ENCODE measurements at places on chromosomes 12 and 14.

DNA sequence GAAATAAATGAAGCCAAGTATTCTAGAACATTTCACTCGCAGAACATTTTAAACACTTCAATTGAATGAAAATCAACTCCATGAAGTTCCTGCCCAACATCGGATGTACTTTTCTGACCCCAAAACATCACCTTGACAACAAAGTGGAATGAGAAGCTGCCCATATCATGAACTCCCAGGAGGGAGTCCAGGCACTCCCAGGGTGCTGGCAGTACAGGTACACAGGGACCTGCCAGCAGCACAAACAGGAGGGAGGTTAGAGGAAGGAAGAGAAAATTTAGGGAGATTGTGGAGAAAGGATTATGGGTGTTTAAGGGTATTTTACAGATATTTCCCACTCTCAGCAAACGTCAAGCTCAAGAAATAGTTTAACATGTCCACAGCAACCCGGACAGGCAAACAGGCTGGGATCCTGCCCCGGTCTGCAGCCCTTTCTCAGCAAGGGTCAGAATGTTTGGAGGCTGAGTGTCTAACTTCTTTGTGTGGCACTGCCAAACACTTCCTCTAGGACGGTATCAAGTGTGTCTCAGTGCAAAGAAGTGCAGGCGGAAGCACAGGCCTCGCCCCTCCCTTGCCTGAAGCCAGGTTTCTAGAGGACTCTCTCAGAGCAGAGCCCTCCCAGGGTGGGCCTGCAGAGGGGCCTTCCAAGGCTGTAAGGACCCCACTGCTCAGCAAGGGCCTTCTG is 72.2 kb downstream of the SETD3 start:
- no peak for DNase-seq

- DNase-seq, result no peak
Measured at GRCh38 chr14:29645117-29645516, 282.5 kb downstream of the PRKD1 start.

- DNase-seq, result no peak
Measured at GRCh38 chr12:108859923-108860291, 2.5 kb upstream of the SSH1 start.

GRCh38 chr14:65070471-65070976 is 31.8 kb downstream of the MAX start:
- DNase-seq, result no peak

GRCh38 chr12:24561882-24562770 is 386.8 kb downstream of the BCAT1 start:
- DNase-seq, result no peak

DNA sequence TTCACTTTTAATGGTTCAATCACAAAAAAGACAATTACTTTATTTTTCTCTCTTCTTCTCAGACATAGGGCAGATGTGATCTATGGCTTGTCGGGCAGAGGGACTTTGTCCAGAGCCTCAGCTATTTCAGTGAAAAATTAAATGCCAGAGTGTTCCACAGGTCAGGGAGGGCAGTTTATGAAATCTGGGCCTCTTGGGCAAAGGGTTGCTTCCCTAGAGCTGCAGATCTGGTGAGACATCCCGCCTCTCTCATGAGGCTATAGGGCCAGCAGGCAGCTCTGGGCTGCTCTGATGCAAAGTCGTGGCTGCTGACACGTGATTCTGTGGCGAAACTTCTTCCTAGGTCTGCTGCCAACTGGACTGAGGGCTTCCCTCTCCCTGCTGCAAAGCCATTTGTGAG is 6.0 kb downstream of the CLMN start:
- no peak for DNase-seq

DNA sequence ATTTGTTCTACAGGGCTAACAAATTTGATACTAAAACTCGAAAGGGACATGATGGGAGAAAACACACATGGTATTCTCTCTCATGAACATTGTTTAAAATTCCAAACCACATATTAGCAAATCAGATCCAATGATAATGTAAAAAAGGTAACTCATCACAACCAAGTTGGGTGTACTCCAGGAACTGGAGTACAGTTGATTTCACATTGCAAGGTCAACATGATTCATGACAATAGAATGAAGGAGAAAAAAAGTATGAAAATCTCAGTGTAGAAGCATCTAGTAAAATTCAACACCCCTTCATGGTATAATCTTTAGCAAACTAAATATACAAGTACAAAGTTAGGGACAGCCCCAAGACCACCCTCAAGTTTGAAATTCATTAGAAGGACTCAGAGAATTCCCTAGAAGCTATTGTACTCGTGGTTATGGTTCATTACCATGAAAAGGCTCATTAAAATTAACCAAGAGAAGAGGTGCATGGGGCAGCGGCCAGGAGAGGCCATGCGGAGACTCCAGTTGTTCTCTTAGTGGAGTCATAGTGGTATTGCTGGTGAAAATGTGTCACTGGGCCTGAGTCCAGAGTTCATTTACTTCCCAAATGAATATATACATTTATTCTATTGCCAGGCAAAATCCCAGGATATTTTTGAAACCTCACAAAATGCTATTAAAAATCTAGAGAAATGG is 3.1 kb upstream of the CDCA4 start:
- peak; percentile 57 for DNase-seq

GRCh38 chr14:69868363-69868963 is 10.8 kb upstream of the SMOC1 start:
- no peak for DNase-seq

- no peak for DNase-seq
Measured at GRCh38 chr12:130117233-130117632, 45.0 kb upstream of the FZD10 start.

DNA sequence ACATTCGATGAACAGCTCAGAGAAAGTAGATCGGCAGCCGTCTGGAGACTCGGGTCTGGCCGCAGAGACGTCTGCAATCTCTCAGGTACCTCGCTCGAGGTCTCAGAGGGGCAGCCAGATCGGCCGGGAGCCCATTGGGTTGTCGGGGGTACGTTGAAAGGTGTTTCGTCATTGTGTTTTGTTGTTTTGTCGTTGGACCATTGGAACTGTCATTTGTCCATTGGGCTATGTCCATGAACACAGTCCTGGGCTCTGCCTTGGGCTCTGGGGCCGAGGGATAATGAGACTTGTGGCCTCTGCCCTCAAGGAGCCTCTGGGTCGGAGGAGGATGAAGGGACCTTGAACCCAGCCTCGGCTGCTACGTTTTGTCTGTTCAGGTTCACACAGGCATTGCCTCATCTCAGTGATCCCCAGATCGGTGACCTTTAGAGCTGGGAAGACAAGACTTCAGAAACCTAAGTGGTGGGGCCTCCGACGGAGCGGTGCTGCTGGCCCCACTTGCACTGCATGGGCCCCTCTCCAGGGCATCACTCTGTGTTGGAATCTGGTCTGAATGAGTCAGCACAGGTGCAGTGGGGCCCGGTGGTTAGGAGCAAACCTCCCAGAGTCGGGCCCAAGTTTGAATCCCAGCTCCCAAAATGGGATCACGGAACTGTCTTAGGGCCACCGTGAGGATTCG is 23.6 kb upstream of the MLXIP start:
- no peak for DNase-seq

DNA sequence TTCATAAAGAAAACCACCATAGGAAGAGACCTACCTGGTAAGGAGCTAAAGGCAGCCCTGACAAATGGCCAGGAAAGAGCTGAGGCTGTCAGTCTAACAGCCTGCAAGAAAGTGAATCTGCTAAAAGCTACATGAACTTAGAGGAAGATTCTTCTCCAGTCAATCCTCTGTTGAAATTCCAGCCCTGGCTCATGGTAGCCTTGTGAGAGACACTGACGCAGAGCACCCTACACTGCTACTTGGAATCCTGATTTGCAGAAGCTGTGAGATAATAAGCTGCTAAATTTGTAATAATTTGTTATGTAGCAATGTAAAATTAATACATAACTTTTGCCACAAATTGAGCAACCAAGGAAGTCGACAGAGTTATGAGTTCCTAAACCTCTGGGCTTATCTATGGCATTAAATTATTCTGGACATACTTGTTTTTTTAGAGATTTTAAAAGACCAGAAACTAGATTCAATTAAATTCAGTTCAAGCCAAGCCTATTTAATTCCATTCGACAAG is 257.0 kb downstream of the ETNK1 start:
- no peak for DNase-seq

- DNase-seq, result peak; percentile 8
Measured at GRCh38 chr14:99479906-99480869, at the start of gene SETD3. Gene SETD3 (minus strand): TSS chr14:99480859. CDS start chr14:99465805, 15,054 bp downstream.

DNA sequence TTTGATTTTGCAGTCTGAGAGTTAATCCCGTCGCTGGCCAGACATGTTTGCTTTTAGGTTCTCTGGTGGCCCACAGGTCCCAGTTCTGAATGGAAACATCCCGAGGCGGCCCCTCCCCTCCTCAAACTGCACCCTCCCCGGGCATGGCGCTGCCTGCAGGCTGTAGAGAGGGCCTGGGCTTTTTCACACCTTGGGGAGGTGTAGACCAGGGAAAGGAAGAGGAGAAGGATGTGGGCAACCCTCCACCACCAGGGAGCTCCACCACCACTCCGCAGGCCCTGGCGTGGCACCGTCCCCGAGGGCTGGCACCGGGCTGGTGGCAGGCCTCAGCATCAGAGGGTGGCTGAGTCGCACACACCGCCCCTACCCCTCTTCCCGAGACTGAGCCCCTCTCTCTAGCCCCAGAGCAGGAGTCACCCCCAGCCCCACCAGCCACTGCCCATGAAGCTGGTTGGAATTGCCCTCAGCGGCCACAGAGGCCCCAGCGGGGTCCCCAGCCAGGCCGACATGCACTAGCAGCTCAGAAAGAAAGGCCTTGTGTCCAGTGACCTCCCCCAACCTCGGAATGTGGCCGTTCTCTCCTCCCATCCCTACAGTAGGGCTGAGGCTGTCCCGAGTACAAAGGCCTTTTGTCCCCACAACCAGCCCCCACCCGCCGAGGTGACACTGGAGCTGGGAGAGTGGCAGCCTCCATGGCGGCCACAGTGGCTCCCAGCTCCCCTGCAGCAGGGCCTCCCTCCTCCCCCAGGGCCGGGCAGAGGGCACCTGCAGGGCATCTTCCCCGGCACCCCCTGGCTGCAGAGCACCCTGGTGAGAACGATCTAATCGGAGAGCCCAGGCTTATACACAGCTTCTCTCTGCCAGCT is 23.5 kb upstream of the INF2 start:
- peak; percentile 53 for DNase-seq

DNA sequence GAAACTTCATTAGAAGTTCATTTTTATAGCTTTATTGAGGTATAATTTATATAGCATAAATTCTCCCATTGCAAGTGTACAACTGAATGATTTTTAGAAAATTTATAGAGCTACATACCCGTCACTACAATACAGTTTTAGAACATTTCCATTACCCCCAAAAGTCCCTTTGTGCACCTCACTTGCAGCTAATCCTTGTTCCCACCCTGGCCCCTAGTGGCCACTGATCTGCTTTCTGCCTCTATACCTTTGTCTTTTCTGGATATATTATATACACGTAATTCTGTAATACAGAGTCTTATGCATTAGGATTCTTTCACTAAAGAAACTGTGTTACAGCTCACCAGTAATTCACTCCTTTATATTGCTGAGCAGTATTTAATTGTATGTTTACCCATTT is 145.1 kb upstream of the DIO2 start:
- DNase-seq, result no peak

GRCh38 chr14:103699901-103700752 is 15.1 kb downstream of the XRCC3 start:
- DNase-seq, result no peak

GRCh38 chr14:72000907-72001306 is 68.7 kb downstream of the RGS6 start:
- DNase-seq, result no peak

DNA sequence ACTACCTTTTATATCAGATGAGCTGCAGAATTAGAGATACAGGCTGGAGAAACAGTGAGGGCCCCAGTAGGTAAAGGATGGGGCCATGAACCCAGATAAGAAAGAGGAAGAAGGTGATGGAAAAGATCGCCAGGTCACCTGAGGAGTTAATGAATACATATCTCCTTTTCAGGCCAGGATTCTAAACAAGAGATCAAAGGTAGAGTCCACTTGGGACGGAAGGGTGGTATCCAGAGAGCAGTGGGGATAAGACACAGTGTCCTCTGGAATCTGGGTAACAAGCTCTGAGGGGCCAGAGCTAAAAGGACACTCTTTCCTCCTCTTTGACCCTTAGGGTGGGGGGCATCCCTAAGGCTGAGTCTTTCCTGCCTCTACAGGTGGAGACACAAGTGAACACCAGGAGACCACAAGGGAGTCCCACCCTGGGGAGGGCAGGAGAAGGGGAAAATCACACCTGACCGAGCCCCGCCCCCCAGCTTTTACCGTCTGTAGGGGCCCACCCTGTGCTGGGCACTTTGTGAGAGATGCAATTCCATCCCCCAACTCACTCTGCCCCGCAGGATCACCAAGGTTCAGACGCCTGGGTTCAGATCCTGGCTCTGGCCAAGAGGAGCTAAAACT is 27.3 kb downstream of the SERPINA1 start:
- DNase-seq, result no peak

- peak; percentile 95 for DNase-seq
Measured at GRCh38 chr14:82855912-82856391, 1322.3 kb upstream of the SEL1L start.

DNA sequence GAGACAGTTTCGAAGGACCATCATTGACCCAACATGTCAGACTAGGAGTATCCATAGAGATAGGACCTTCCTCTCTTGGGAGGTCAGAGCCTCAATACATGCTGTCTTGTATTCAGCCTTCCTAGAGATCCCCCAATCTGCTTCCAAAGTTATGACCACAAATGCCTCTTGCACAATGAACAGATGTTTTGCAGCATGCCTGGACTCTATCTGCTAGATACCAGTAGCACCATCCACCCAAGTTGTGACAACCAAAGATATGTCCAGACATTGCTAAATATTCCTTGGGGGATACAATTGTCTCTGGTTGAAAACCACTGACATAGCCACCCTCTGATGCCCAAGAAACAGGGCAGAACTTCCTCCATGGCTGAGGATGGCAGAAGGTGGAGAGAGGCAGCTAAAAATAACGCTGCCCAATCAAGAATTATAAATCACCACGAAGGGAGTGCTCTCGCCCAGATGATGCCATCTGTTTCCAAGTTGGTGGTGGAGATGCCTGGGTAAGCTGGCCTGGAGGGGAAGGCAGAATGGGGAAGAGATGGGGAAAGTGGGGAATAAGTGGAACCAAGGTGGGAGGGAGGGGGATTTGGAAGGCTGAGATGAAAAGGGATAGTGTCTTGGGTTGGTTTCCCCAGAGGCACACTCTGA is 42.9 kb upstream of the NOS1 start:
- DNase-seq, result no peak

DNA sequence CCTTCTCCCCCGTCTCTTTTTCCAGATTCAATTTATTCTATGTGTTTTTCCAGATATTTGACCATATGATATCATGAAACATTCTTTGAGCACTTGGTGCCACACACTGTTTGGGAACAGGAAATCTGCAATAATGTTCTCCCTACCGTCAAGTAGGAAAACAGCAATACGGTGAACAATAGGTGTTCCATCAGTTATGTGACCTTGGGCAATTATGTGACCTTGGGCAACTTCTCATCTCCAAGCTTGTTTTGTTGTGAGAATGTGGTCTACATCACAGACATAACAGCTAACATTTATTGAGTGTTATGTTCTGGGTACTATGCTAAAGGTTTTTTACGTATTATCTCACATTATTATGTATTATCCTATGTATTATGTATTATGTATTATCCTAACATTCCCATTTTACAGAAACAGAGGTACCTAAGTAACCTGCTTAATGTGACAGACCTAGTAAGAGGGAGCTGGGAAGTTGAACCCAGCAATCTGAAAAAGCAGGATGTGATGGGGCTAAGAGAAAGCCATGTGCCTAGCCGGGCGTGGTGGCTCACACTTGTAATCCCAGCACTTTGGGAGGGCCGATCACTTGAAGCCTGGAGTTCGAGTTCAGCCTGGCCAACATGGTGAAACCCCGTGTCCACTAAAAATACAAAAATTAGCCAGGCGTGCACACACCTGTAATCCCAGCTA is 1.2 kb upstream of the NEK9 start:
- no peak for DNase-seq

Data from A172 (cell line).